ENCODE measurements at places on chromosomes 13 and 19.
A peak's percentile ranks its signal among the peaks of the same experiment; 100 is the strongest.

- DNase-seq: no peak
Measured at GRCh38 chr13:86760620-86761019, 910.6 kb upstream of the SLITRK5 start.

GRCh38 chr19:48539503-48540096 is 12.4 kb upstream of the SULT2B1 start:
- DNase-seq: no peak

DNA sequence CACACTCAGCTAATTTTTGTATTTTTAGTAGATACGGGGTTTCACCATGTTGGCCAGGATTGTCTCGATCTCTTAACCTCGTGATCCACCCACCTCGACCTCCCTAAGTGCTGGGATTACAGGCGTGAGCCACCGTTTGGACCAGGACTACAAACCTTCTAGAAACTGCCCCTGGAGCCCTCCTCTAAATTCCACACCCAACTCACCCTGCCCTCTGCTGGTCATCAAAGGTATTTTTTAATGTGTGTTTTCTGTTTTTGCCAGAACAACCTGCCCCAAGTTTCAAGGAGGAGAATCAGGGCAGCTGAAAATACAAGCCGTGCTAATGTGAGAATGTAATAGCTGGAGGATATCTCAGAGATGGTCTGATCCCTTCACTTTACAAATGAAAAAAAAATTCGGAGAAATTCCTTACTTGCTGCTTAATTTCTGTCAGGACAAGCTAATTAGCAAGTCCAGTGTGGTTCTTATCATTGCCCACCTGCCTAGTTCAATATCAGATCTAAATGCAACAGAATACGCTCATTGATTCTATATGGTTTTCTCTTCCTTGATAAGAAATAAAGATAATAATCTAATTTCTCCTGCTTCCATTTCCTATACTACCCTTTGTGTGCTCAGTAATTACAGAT is 4.1 kb downstream of the ATP8A2 start:
- peak; percentile 11 for DNase-seq

DNA sequence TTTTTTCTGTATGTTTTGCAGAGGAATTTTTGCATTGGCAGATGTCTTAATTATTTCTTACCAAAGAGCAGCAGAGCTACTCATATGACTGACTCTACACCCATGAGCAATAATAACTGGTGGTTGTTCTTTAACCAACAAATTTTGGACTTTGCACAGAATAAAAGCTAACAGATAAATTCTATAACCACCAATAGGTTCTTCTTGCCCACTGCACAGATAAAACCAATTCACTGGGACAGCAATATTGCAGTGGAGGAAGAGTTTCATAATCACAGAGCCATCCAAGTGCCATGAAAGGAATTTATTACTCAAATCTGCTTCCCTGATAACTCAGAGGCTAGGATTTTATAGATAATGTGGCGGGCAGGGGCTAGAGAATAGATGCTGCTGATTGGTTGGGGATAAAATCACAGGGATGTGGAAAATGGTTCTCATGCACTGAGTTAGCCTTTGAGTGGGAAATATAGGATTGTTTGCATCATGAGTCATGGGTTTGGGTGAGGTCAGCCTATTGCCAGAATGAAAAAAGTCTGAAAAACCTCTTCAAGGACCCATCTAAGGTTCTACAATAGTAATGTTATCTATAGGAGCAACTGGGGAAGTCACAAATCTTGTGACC is 104.3 kb upstream of the PCDH17 start:
- no peak for DNase-seq

DNA sequence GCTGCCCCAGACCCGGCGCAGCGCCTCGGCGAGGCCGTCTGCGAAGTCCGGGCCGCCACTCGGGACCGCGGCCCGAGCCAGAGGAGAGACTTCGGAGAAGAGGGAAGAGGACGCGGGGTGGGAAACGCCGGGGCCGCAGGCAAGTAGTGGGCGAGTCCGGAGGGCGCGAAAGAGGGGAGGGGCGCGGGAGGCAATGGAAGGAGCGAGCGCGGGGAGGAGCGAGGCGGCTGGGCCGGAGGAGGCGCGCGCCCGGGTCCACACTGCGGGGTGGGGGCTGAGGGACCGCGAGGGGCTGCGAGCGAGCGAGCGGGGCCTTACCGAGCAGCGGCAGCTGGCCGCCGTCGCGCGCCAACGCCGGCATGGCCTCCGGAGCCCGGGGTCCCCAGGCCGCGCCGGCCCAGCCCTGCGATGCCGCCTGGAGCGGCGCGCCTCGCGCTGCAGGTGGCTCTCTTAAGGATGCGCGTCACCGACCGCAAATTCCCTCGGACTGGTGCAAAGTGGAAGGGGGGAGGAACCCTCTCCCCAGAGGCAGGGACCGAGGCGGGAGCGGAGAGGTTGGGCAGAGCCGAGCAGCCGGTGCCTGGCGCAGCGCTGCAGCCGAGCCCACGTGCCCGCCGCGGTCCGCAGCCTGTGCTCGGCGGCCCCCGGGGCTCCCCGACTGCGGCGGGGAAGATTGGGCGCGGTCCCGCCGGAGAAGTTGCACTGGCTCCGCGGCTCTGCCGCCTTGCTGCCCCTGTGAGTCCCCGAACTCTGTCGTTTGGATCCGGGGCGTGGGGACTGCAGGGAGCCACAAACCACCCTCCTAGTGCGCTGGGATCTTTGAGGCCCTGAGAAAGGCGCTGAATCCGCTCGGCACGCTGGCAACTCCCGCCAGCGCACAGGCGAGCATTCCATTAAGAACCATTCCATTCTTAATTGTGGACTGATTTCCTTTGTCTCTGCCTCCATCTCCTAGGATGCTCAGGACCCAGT is at the start of gene FLT3:
Gene FLT3, minus strand, starts transcription at position 427 of the 972 bp plus-strand sequence. Its CDS starts 66 bp downstream, at position 361.
- no peak for DNase-seq

GRCh38 chr13:26991508-26992181 is 180.0 kb downstream of the USP12 start:
- DNase-seq: no peak
